ENCODE measurements at places on chromosomes 12 and 14. TPM values are rescaled to one million over a fixed set of nuclear protein-coding genes. Genes with fewer than 3 reads are reported as not detected.
A peak's percentile ranks its signal among the peaks of the same experiment; 100 is the strongest.

GRCh38 chr12:4518106-4518728 is 20.5 kb upstream of the RAD51AP1 start:
- no peak for DNase-seq

- no peak for DNase-seq
These were observed 4.5 kb downstream of the ARHGEF40 start for GRCh38 chr14:21074398-21075272.

DNA sequence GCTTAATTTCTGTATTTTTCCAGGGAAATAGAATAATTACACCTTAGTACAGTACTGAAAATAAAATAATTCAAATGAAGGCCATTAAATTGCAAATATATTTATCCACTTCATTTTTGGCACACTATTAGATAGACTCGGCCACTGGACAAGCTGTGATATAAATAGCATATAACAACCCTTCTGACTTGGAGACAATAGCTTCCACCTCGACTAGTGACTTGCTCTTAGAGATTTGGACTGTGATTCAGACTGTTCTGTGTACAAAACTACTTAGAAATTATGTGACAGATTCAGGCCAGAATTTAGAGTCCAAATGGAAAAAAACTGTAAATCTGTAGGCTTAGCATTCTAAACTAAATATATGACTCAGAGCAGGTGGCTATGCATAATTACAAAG is 949.9 kb downstream of the LRFN5 start:
- DNase-seq = no peak

DNA sequence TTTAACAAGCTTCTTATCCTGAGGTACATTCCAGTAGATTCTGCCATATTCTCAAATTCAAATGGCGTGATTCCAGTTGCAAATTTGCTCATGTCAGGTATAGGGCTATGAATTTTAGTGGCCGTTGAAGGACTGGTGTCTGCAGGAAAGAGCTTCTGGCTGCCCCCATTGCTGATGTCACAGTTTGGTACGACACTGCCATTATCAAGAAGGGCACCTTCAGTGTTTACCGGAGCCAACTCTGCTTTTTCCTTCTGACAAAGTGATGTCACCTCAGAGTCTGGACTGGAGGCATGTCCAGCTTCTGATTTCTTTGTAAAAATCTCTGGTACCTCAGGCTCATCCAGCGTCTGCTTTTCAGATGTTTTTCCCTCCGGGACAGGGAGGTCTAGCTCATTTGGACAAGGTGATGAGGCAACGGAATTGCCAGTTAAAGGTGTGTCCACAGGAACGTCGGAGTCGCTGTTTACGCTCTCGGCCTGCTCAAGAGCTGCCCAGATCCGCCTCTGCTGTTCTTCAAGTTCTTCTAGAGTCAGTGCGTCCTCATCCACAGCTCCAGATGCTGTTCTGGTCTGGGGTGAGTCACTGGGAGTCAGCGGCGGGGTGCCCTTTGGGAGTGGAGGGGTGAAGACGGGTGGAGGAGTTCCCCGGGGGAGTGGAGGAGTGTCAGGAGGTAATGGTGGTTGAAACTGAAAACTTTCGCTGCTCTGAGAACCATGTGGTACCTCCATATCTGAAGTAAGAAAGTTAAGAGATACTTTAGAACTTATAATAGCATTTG is 27.0 kb downstream of the ZCCHC8 start:
- DNase-seq = no peak

DNA sequence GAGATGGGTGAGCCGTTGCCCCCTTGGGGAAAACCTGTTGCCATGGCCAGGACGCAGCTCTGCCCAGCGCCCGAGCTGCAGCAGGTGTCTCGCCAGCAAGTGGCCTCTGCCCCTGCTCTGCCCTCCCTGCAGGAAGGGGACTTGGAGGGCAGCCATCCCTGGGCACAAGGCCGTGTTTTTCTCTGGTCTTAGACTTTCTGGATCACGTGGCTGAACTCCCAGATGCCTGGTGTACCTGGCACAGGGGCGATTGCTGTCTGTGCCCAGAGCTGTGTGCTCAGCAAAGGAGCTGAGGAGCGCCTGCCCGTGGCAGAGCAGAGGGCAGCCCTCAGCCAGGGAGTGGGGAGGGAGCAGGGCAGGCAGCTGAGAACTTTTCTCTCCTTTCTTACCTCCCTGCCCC is 38.0 kb downstream of the TMEM63C start:
- DNase-seq = no peak

DNA sequence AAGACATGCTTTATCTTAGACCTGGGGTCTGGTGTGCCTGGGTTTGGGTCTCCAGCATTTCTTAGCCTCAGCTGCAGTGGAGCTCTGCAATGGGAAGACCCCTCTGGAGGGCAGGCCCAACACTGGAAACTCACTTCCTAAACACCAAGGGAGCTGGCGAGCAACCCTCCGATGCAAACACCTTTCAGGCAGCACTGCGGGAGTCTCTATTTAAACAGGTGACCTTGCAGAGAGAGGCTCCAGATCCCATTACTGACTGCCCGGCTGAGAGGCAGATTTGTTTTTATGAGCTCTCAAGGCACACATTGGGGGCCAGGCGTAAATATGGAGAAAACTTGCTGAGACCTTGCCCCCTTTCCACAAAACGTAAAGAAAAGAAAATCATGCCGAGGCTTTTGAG is 195.5 kb downstream of the PAX9 start:
- DNase-seq = peak; percentile 7

DNA sequence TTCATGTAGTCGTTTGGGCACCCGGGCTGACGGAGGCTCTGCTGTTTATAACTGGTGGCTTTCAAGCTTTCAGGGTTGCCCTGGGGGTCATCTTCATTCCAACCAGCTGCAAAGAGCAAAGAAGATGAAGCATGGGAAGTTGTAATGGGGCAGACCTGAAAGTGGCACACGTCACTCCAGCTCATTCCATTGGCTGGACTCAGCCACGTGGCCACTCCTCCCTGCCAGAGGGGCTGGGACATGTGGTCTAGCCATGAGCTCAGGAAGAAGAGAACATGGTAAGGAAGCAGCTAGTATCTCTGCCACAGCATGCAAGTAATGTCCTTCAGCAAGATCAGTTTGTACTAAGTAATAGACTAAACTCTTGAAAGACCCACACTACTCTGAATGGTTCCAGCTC is 51.7 kb upstream of the FERMT2 start:
- no peak for DNase-seq

GRCh38 chr14:70641548-70642302 is at the start of gene TTC9:
TTC9 (plus strand) TSS chr14:70641916; CDS start chr14:70642130, 214 bp downstream.
- peak; percentile 78 for DNase-seq

GRCh38 chr14:68736471-68736871 is 56.4 kb downstream of the ZFP36L1 start:
- peak; percentile 46 for DNase-seq

DNA sequence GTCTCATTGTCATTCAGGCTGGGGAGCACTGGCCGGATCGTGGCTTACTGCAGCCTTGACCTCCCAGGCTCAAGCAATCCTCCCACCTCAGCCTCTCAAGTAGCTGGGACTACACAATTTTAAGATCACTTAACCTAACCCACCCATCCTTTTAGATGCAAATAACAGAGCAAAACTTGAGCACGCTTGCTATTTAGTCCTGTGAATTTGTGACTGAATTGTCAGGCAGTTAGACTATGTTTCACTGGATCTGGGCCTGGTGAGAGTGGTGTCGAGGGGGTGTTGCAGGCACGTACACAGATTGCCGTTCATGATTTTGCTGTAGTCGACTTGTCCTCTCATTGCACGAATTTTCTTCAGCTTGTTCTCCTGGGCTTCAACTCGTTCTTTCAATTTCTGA is 38.2 kb downstream of the ZFYVE21 start:
- no peak for DNase-seq

GRCh38 chr12:26062566-26062965 is 62.3 kb downstream of the BHLHE41 start:
- DNase-seq = no peak

GRCh38 chr14:47555333-47555732 is 120.1 kb downstream of the MDGA2 start:
- no peak for DNase-seq

GRCh38 chr12:121983536-121984210 is 38.0 kb upstream of the BCL7A start:
- DNase-seq = no peak

GRCh38 chr12:102631274-102631673 is 150.9 kb upstream of the IGF1 start:
- no peak for DNase-seq

DNA sequence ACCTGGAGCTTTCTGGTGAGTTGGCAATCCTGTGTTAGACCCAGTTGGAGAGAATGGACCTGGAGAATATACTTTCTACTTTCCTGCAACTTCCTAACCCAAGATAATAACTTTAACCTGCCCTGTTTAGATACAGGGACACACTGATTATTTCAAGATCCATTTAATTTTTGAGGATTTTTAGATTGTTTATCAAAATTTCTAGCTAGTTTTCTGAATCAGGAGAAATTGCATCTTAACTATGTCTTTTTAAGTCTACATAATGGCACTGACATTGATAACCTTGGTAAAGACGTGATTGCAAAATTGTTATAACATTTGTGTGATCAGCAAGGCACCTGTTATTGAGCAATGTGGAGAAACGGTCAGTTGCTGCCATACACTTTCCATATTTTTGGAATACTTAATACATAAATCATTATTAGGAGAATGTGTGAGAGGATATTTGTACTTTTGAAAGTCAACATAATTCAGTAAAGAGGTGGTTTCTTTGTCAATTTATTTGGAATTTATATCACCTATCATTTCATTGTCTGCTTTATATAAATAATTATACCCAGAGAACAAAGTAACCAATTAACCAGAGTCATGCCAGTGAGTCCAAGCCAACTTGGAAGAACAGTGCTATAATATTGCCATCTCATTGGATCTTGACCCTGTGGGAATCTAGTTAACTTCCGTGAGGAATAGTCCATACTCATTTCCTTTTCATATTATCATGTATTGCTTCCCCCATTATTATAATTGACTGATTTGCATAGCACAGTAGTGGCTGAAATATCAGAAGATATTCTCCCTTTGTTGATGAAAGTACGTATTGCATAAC is 28.4 kb downstream of the NFYB start:
- DNase-seq = no peak

- DNase-seq = no peak
These were observed 73.2 kb upstream of the EGLN3 start for GRCh38 chr14:34023824-34024767.

- no peak for DNase-seq
These were observed 206.4 kb downstream of the CRADD start for GRCh38 chr12:93883436-93884154.

GRCh38 chr12:95820096-95820703 is 29.6 kb upstream of the NTN4 start:
- DNase-seq = peak; percentile 50

GRCh38 chr14:55073856-55074255 is 22.4 kb downstream of the MAPK1IP1L start:
- DNase-seq = no peak

DNA sequence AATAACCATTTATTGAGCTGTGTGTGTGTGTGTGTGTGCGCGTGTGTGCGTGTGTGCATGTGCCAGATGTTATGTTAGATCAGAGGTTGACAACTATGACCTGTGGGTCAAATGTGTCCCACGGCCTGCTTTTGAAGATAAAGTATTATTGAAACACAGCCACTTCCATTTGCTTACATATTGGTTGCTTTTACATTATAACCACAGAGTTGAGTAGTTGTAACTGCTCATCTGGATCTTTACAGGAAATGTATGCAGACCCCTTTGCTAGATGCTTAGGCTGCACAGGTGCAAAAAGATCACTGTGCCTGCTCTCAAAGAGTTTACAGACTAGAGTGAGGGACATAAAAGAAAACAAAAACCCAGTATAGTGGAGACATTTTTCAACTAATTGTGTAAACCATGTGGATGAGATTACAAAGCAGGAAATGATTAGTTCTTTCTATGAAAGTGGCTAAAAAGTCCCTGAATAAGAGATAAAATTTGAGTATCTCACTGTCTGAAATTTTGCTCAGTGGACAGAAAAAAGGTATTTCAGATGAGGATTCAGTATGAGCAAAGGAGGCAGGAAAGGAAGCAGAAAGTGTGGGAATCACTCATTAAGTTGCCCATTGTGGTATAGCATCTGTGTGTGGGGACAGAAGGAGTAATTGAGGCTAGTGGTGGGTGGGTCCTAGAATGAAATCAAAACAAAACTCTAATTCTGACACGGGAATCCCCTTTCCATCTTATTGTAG is 188.4 kb downstream of the PAH start:
- DNase-seq = no peak

DNA sequence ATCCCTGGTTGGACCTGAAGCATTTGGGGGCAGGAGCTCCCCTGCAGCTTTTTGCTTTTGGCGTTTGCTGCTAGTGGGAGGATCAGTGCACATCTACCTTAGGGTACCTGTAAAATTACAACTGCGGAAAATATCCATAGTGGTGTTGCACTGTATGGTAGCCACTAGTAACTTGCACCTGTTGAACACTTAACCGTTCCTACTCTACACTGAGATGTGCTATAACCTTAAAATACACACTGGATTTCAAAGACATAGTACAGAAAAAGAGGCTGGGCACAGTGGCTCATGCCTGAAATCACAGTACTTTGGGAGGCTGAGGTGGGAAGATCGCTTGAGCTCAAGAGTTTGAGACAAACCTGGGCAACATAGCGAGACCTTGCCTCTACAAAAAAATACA is 2.9 kb downstream of the P2RX4 start:
- no peak for DNase-seq

DNA sequence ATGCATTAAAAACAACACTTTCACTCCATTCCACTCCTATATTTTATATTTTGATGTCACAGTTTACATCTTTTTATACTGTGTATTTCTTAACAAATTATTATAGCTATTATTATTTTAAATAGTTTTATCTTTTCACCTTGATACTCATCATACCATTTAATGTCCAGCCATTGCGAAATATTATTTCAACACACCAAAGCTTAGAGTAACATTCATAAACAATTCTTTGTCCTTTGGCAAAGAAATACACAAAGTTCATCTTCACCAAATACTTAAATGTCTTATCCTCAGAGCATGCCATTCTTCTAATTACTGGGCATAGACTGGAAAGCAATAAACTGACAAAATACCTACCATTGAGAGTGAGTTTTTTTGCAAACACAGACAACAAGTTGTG is 1963.4 kb upstream of the FLRT2 start:
- no peak for DNase-seq

- no peak for DNase-seq
These were observed 243.7 kb downstream of the C12orf75 start for GRCh38 chr12:105574056-105574715.

- DNase-seq = no peak
These were observed 30.3 kb downstream of the HIP1R start for GRCh38 chr12:122865268-122866231.

Gene REM2
- total RNA-seq = 1.7 TPM

Gene PAX9
- not detected for total RNA-seq

Gene SSTR1
- not detected for total RNA-seq

Gene SYNDIG1L
- total RNA-seq = 0.40 TPM

Gene SLC4A8
- 132 TPM for total RNA-seq

Gene BDKRB2
- total RNA-seq = 0.37 TPM

Gene OVCH1
- 0.06 TPM for total RNA-seq

Gene HCAR2
- total RNA-seq = not detected

Gene C12orf50
- total RNA-seq = not detected

Gene PLEKHG3
- total RNA-seq = 12.6 TPM
